ENCODE measurements at places on chromosomes 4 and X.

- no peak for ATAC-seq
These were observed 75.6 kb downstream of the CCNG2 start for GRCh38 chr4:77232653-77233052.

DNA sequence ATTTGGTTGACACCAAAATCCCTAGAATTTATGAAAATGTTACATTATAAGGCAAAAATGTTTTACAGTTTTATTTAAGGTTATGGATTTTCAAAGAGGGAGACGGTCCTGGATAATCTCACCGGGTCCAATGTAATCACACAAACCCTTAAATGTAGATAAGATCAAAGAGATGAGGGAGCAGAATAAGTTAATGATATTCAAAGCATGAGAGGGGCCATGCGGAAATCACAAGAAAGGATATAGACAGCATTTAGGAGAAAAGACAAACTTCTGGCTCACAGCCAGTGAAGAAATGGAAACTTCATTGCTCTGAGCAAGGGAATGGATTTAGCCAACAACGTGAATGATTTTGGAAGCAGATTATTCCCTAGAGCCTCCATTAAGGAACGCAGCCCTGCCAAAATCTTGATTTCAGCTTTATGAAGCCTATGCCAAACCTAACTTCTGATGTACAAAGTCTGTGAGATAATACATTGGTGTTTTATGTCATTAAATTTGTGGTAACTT, 684.4 kb upstream of the GNPDA2 start:
- ATAC-seq = no peak

DNA sequence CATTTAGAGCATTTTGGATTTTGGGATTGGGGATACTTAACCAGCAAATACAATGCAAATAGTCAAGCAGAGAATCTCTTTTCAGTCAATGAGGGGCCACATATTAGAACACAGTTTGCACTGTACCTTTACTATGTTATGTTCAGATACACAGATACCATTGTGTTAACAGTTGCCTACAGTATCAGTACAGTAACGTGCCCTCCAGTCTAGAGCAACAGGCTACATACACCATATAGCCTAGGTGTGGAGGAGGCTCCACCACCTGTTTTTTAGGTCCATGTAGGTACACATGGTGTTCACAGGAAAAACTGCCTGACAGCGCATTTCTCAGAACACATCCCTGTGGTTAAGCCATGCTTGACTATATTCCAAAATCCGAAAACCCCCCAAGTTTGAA, 9.1 kb downstream of the GRPEL1 start:
- ATAC-seq = no peak

DNA sequence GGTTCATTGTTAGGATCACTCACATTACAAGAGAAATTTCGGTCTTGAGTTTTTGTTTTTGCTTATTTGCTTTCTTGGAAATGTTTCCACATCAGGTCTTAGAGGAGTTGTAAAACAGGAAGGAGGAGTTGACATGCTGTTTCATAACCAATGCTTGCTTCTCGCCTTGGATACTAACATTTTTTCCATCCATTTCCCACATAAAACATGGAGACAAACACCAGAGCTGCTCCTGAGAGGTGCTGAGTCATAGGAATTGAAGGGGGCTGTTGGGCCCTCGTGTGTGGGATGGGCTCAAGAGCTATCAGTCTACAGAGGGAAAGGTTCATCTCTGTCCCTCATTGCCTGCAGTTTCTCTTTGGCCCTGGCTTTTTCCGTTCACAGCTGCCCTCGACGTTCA, 29.9 kb downstream of the TBL1X start:
- ATAC-seq = peak; percentile 36

DNA sequence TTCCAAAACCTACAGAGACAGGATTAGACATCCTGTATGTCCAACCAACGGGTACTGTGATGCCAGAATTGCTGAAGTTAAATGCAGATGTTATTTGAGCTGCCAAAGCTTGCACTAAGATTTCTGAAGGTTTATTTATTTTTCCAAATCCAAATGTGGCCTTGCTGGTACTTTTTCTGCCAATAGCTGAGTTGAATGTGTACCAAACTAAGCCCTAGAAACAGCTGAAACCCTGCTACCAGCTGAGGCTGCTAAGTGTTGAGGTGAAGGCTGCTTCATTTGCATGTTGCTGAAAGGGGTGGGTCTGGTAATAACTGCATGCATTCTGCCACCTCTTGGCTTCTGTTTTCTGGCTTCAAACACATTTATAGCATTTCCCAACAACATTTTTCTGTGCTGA, 366.5 kb downstream of the FAT4 start:
- no peak for ATAC-seq

DNA sequence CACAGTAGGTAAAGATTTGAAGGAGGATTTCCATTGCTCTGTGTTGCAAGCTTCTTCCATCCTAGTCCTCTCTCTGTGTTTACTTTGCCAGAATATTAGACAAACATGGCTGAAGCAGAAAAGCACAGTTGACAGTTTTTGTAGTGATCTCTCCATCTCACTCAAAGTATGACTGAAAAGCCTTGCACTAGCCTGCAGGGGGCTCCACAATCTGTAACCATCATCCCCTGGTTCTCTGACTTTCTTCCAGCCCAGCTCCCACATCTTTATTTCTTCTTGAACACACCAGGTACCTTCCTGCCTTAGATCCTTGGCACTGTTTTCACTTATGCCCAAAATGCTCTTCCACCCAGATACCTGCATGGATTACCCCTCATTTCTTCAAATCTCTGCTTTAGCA, 34.1 kb upstream of the HHIP start:
- ATAC-seq = no peak

DNA sequence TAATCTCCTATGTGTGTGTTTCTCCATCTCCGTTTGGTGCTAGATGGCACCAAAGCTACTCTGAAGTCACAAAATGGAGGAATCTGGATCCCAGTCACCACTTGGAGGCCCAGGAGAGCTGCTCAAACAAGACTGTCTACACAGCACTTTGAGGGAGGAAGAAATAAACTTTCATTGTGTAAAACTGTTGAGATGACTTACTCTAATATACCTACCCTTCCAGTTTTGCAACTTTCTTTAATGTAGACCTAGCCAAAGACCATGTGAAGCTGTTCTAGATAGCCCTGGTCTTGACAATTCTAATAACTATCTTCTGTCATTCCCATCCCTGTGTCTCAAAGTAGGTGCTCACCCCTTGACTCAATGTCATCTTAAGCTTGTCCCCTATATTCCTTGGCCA, 52.8 kb upstream of the TAB3 start:
- ATAC-seq = no peak

DNA sequence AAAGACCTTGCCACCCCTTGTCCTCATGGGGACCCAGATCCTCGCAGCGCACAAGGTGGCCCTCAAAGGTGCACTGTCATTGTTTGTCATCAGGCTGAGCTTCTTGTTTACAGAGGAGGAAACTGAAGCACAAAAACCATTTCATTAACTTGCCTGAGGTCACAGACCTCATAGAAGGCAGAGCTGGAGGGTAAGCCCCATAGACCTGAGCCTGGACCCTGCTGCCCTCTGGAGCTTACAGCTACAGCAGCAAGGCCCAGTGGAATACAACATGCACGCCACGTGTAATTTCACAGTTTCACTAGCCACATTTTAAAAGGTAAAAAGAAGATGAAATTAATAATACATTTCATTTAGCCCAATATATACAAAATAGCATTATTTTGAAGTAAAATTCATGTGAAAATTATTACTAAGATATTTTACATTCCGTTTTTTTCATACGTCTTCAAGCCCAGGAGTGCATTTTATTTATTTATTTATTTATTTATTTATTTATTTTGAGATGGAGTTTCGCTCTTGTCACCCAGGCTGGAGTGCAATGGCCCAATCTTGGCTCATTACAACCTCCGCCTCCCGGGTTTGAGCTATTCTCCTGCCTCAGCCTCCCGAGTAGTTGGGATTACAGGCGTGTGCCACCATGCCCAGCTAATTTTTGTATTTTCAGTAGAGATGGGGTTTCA, 8.8 kb downstream of the JAKMIP1 start:
- ATAC-seq = no peak

GRCh38 chr4:25209702-25210101, 24.1 kb upstream of the PI4K2B start:
- ATAC-seq = no peak

DNA sequence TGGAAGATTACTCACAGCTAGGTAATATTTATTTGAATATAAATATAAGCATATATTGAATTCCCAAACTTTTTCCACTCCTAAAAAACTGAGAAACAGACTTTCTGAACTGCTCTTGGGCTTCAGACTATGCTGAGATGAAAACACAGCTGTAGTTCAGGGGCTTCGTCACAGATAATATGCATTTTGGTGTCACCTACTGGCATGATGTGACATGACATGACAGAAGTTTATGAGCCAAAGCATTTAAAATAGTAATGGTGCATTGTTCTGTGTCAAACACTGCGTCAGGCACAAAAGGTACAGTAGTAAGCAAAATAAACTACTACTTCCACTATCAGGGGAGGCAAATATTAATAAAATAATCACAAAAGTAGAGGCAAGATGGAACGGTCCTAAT, 171.3 kb downstream of the BTC start:
- no peak for ATAC-seq

DNA sequence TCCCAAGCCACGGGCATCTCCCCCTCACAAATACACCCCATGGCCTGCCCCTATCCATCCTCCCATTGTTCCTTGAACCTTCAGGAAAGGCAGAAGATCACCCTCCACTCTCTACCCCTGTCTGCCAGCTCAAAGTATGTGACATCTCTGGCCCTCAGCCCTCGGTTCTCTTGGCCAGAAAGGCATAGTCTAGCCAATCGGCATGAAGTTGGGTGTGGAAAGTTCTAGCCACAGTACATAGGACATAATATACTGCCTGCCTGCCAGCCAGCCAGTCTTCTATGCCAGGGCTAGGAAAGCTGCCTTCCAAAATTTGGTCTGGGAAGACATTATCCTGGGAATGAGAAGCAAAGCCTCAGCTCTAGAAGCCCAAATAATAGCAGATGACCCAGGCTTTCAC, 3.2 kb upstream of the PLP1 start:
- ATAC-seq = no peak
